ENCODE measurements at places on chromosomes 1 and 21.

- DNase-seq, result no peak
Measured at GRCh38 chr1:171550050-171550449, 64.7 kb downstream of the PRRC2C start.

DNA sequence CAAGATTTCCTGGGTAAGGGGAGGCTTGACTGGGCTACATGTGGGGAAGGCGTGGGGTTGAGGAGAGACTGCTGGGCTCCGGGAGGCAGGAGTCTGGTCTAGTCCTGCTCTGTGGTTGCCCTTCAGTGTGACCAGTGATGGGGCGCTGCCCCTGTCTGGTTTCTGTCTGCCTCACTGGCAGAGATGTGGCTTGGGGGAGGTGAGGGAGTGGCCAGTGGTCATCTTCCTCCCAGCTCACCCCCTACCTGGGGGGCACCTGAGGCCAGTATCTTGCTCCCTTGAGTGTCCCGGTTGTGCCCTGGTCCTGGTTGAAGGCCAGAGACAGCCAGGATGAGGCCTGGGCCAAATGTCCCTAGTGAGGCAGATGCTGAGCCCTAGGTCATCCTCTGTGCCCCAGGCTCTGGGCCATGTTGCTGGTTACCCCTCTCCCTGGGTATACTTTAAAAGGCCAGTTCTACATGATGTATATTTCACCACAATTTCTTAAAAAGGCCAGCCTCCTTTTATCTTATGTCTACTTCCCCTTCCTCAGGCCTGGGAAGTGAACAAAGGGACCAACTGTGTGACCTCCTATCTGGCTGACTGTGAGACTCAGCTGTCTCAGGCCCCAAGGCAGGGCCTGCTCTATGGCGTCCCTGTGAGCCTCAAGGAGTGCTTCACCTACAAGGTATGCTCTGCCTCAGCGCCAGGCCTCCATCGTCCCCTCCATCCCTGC lies 10.5 kb downstream of the FAAH start:
- DNase-seq, result no peak

GRCh38 chr1:89999628-90000027 lies 4.7 kb downstream of the ZNF326 start:
- DNase-seq, result no peak

GRCh38 chr1:235511470-235512240 lies 7.4 kb upstream of the B3GALNT2 start:
- no peak for DNase-seq
